ENCODE measurements at places on chromosomes 7 and 10.

DNA sequence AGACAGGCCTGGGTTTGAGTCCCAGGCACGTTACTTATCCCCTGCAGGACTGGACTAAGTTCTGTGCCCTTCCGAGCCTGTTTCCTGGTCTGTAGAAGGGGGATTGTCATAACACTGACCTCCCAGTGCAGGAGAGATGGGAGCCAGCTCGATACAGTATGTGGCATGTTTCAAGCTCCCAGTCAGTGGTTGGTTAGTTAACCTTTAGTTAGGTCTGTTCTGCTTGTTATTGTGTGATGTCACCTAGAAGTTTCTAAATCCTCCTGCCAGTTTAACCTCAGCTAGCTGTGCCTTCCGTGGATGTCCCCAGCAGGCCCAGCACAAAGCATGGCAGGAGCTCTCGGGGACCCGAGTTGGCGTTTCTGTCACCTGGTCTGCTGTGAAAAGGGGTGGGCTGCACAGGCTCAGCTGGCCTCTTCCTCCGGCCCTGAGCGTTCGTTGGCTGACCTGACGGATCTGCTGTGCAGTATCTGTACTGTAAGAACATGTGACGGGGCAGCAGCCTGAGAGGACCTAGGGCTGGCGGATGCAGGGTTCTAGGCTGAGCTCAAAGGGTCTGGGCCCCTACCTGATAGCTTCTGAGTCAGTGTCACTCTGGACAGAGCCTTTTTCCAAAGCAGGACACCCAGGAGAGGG is 53.0 kb downstream of the SPOCK2 start:
- no peak for DNase-seq

GRCh38 chr10:72087392-72087968 is 871 bp downstream of the SPOCK2 start:
- DNase-seq = no peak

DNA sequence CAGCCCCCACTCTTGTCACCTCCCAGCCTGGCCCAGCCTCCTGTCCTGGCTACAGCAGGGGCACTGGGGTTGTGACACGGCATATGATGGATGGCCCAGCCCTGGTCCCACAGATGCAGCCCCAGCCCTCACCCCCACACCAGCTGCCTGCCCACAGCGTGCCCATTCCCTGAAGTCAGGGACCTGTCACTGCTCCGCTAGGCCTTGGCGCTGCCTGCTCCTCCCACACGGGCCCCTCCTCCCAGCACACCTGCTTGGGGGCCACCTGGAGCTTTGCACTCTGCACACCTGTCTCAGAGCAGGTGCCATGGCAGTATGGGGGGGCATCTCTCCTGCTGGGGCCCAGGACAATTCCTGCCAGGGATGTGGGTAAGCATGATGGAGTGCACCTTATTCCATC is 3.5 kb downstream of the GCK start:
- DNase-seq = no peak

GRCh38 chr10:79936625-79937615 is 12.0 kb downstream of the SFTPD start:
- DNase-seq = no peak

DNA sequence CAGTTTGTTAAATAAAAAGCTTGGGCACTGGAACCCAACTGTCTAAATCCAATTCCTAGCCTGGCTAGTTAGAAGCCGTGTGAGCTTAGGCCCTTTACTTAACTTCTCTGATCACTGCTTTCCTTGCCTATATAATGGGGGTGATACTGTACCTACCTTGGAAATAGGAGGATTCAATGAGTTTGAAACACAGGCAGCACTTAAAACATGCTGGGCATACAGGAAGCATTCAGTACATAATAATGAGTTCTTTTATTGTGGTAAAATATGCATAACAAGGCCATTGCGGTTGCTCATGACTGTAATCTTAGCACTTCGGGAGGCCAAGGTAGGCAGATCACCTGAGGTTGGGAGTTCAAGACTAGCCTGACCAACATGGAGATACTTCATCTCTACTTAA is 47.4 kb upstream of the SEPHS1 start:
- no peak for DNase-seq

GRCh38 chr7:65453341-65454030 is 79.8 kb downstream of the ZNF92 start:
- DNase-seq = no peak

GRCh38 chr7:155007947-155008346 is 5.0 kb upstream of the PAXIP1 start:
- DNase-seq = no peak

Data from AG09319 (cell line).